ENCODE measurements at places on chromosomes 13 and 19.
A peak's percentile ranks its signal among the peaks of the same experiment; 100 is the strongest.

GRCh38 chr19:57903618-57904184 lies 12.7 kb downstream of the ZNF417 start:
- no peak for DNase-seq

GRCh38 chr19:1159864-1160595 lies 14.0 kb downstream of the SBNO2 start:
- no peak for DNase-seq

DNA sequence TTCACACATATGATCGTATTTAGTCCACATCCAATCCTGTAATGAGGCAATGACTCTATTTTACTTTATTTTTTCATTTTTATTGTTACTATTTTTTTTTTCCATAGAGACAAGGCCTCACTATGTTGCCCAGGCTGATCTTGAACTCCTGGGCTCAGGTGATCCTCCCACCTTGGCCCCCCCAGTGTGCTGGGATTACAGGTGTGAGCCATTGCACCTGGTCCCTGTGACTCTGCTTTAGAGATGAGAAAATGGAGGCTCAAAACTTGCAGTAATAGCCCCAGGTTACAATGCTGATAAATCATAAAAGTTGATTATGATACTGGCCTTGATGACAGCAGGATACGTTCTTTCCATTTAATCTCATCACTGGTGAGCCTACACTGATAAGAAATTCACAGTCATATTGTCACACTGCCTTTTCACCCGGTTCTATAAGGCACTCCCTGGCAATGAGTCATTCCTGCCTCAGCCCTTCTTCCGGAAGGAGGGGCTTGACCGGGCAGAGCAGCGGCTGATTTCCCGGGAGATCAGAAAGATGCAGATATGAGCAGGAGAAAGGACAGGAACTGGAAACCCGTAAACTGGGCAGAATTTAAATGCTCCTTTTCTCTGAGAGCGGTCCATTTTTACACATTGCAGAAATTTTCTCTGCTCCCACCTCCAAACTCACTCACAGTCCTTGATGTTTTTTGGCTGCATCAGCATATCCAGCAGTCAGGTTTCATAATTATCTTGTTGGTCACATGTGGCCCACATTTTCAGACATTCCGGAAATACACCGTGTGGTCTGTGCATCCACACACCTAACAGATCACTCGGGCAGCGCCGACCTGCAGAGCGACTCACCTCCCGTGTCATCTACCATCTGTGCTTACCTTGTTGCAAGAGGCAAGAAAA lies 616.4 kb downstream of the EFNB2 start:
- peak; percentile 88 for DNase-seq

- DNase-seq = no peak
Measured at GRCh38 chr13:35016362-35017112, 74.5 kb downstream of the NBEA start.

- DNase-seq = peak; percentile 90
Measured at GRCh38 chr19:11530432-11530831, 1.5 kb upstream of the ECSIT start.
